ENCODE measurements at places on chromosomes 4 and X.

GRCh38 chr4:70936200-70936787 is 34.1 kb downstream of the MOB1B start:
- no peak for DNase-seq

DNA sequence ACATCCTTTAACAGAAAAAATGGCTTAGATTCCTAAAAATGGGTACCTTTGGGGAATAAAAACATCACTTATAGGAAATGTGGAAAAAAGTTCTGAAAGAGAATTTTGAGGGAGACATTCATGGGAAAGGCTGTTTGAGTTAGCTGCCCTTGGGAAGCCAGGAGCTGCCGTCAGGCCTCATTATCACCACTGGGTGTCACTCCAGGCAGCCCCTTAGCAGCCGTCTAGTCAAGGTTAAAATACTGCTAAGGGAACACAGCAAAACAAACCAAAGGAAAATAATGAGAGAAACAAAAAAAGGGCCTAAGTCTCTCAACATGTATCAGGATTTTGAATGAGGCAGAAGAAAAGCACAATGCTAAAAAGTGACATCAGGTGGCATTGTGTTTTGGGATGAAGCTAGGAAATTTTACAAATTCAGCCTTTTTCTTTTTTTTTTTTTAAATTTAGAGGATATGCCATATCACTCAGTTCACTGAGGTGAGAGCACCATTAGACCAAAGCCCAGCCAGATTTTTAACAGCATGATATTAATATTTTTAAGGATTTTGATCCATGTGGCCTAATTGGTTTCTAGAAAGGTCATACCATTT is 235.3 kb downstream of the GPAT3 start:
- DNase-seq = peak; percentile 36

- no peak for DNase-seq
Measured at GRCh38 chr4:30863021-30863420, 142.9 kb downstream of the PCDH7 start.

DNA sequence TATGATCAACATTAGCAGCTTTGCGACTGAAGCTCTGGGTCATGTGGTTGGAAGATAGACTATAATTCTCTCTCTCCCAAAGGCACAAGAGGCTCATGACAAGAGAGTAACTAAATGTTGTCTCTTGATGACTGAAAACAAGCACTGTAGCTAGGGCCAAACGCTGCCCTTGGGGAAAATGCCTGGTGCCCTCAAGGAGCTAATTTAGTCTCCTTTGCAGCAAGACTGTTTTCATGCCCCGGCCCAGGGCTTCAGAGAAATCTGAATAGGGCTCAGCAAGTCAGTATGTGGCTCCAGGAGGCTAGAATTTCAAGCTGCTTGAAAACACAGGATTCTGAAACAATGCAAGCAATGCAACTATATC is 411.9 kb downstream of the GPAT3 start:
- no peak for DNase-seq

DNA sequence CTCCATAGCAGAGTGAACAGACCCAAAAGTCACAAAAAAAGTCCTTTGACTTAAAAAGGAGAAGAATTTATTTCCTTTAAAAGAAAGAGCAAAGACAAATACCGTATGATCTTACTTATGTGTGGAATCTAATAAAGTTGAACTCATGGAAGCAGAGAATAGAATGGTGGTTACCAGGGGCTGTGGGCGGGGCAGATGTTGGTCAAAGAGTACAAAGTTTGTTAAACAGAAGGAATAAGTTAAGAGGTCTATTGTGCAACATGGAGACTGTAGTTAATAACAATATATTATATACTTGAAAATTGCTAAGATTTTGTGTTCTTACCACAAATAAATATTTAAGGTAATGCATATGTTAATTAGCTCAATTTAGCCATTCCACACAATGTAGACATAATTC is 173.3 kb upstream of the S100G start:
- DNase-seq = no peak

- no peak for DNase-seq
Measured at GRCh38 chrX:119145241-119145653, 17.6 kb upstream of the KIAA1210 start.

- no peak for DNase-seq
Measured at GRCh38 chr4:17288151-17288550, 223.7 kb downstream of the QDPR start.

DNA sequence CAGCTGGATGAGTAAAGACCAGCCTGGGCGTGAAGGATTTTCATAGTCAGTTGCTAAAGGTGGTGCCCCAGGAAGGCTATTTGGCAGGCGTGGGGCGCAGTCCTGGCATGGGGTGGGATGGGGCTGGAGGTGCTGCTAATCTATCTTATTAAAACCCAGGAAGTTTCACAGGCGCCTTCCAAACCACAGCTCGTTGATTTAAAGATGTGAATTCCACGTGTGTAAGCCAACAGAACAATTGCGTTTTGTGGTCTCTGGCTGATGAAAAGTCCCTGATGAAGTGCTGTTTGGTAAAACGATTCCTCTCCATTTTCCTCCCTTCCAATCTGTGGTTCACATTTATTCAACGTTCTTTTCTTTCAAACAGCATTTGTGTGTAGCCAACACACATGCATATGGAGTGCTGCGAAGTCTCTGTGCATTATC is 105.0 kb downstream of the TBL1X start:
- no peak for DNase-seq

- no peak for DNase-seq
Measured at GRCh38 chrX:134636851-134637250, 21.4 kb downstream of the PLAC1 start.

DNA sequence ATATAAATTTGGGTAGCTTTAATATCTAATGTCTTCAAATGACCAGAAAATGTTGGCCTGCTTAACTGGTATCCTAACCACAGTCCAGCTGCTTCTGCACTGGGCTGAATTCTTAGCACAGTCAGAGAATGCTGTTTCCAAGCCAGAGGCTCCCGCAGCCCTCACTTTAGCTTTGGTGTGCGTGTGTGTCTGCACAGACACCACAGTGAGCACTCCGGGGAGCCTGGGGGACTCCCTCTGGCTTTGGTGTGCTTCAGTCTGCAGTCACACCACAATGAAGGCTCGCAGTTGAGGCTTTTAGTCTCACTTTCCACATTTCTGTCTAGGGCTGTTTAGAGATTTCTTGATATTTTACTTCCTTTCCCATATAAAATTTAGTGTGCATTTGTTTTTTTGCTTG is 53.6 kb downstream of the APOO start:
- no peak for DNase-seq

DNA sequence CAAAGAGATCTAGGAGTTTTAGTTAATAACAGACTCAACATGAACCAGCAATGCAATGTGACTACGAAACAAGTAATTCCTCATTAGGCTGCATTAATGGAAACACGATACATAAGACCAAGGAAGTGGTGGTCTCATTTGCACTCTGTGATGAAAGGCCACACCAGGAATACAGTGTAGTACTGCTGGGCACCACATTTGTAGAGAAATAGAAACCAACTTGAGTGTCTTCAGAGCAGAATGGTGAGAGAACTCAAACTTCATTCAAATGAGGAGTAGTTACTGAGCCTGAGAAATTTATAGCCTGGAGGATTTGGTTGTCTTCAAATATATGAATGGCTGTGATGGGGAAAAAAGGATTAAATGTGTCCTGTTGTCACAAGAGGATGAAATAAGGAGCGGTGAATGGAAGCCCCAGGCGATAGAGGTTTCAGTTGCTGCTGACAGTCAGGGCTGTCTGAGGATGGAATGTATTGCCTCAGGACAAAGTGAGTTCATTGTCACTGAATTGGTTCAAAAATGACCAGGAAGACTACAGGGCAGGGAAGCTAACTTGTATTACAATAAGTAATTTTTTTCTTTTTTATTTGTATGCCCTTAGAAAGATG is 50.9 kb downstream of the NFKB1 start:
- no peak for DNase-seq

GRCh38 chrX:12997906-12998687 is 23.2 kb downstream of the TMSB4X start:
- no peak for DNase-seq

GRCh38 chr4:71564775-71565174 is 219.1 kb downstream of the GC start:
- no peak for DNase-seq

- no peak for DNase-seq
Measured at GRCh38 chrX:39730662-39731329, 367.0 kb downstream of the BCOR start.

DNA sequence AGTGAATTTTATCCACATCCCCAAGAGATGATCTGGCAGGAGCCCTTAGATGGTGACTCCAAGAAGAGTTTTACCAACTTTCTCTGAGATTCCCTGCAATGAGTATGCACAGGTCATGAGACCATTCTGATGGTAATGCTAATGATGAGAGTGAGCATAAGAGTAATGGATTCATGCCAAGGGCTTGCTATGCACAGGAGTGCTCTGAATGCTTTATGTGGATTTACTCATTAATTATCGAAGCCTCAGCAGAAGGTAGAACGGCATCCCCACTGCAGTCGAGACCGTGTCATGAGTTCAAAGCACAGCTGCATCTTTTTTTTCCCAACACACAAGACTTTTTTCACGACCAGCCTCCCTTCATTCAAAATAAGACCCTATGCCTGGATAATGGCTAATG is 355.0 kb downstream of the RAB28 start:
- DNase-seq = no peak

GRCh38 chrX:127404161-127404560 is 584.6 kb downstream of the PRR32 start:
- DNase-seq = no peak

DNA sequence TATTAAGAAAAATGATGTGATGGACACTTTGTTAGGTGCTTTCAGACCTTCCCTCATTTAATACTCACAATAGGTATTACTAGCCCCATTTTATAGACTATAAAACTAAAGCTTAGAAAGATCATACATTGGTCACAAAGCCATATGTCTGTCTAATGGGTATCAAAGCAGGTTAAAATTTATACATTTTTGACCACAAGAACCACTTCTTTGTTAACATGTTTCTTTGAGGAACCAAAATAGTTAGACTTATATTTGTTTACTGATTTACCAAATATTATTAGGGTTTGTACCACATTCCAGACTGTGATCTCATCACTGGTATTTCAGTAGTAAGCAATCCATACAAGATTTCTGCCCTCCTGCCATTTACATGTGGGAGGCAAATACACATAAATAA is 363.3 kb downstream of the NAF1 start:
- DNase-seq = no peak

GRCh38 chrX:56762220-56762619 is 33.2 kb downstream of the NBDY start:
- DNase-seq = no peak

GRCh38 chr4:147981305-147981704 is 249.4 kb downstream of the ARHGAP10 start:
- DNase-seq = no peak

DNA sequence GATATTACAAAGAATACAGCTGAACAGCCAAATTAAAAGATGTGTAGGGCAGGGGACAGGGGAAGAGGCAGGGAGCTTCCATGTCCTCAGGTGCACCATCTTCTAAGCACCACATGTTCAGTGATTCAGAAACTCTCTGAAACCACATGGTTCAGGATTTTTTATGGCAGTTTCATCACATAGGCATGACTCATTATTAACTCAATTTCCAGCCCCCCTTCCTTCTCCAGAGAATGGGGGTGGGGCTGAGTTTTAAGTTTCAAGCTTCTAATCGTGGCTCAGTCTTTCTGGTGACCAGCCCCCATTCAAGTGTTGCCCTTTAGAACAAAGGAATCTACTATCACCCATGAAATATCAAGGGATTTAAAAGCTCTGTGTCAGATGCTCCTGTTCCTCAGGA is 317.8 kb upstream of the GALNT7 start:
- DNase-seq = peak; percentile 39

DNA sequence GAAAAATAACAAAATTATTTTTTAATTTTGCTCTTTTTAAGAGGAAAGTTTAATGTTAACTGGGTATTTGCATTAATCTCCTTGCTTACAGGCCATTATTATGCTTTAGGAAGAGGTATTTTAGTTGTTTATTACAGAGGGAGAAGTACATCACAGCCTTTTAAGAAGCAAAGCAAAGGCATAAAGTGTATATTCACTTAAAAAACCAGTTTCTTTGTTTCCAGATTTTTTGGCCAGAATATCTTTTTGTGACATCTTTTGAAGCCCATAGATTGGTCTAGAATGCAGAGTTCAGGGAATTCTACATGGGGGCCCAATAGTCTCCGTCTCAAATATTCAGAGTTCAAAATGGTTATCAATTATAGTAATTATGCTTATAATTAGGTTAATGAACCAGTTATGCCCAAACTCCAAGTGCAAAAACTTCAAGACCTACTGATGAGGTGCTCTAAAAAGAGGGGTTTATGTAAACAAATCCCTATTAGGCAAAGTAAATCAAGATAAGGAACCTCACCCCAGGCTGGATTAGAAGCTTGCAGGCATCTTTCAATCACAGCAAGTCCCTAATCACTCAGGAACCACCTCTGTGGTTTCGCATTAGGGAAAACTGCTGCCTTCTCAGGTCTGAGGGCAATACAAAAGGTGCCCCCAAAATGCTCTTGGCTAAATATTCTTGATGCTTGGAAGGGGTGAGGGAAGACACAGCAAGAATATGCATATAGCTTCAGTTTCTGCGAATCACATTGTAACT is 1.4 kb downstream of the CXXC4 start:
- DNase-seq = no peak

DNA sequence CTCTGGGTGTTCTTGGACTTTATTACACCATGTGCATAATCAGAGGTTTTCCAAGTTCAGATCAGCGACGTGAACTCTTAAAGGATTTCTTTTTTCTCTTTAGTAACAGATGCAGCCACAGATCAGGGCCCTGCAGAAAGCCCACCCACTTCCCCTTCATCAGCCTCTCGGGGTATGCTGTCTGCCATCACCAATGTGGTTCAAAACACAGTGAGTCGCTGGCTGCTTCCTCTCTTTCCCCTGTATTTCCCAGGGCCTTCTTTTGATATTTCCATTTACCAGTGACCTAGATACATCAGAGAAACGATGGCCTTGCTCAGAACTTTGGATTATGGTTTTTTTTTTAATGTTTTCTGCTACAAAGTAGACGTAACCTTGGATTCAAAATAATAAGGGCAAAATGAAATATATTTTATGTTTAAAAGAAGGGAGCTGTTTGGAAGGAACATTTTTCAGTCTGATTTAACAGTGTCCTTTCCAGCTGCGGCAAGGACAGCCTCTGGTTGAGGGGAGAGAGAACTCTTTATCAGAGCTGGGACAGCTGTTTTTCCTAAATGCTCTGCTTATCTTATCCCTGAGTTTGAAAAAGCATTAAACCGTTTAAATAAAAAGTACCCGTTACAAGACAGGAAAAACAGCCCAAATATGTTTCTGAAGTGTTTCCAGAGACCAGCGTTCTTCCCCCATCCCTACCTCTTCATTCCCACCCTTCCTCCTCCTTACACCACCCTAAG is 38.2 kb downstream of the FAM114A1 start:
- DNase-seq = no peak

DNA sequence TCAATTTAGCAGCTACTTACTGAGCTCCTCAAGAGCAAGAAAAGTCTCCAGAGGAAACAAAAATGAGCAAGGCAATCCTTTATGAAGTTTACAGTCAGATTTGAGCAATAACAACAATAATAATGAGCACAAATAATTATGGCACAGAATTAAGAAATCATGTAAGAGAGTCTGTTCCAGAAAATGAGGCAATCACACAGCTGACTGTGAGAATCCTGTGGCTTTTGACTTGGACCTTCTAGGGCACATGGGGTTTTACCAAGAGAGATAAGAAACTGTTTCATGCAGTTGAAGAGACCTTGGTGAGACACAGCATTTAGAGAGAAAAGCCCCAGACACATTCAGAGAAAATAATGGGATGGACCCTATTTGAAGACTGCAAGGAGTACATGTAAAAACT is 362.6 kb upstream of the MAGEB2 start:
- DNase-seq = no peak

Data from smooth muscle cell of the brain vasculature (primary cell).